ENCODE measurements at places on chromosomes 1 and 21.

DNA sequence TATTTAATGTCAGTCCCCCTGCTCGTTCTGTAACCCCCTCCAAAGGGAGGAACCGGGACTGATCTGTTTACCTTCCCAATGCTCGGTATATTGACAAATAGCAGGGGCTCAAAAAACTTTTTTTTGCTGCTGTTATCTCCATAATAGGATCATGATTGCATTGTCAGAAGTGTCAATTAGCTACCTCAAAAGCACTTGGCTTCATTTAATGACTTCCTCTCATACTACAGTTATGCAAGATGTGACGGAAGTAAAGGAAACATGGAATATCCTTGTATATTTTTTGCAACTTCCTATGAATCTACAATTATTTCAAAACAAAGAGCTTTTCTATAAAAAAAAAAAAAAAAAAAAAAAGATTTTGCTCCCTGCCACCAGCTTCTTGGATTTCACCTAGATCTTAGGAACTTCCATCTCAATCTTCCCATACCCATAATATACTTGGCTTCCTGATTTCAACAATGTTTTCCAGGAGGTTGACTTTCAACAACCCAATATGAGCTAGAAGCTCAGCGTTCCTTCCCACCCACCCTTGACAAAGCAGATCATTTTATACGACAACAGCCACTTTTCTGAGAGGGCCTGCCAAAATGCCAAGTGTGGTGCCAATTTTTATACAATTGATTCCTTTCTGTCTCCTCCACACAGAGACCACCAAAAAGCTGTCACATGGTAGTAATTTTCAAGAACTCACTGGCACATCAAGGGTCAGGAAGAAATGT is 71.7 kb downstream of the SETD4 start:
- DNase-seq = no peak

DNA sequence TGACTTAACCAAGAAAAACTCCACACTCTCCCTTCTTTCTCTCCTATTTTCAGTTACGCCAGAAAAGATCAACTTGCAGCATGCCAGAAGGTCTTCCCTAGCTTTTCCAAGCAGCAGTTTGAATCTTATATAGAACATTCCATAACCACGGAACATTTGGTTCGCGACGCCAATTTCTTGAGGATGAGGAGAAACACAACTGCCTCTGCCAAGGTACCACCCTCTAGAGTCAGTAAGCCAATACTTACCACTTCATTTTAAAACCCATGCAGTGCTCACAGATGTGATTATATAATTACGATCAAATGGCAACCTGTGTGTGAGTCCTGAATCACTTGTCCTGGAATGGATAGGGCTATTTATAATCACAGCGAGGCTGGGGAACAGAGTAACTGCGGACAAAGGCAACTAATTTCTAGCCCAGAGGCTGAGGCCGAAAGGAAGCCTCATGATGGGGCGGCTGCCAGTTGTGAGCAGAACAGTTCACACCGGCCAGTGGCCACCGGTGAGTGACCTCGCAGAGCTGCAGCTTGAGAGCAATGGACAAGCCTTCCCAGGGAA is 43.2 kb upstream of the BACE2 start:
- DNase-seq = no peak

DNA sequence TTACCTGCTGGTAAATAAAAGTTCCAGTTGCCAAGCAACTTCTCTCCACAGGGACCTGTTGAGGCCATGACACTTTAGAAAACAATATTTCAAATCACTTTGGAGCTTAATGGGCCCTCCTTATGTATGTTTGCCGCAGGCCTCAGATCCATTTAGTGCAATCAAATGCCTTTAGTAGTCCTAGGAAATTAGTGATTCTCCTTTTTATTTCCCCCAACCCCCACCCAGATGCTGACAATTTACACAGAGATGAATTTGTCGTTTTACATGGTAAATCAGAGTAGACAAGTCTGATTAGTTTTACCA is 83.6 kb downstream of the CLIC4 start:
- DNase-seq = no peak

DNA sequence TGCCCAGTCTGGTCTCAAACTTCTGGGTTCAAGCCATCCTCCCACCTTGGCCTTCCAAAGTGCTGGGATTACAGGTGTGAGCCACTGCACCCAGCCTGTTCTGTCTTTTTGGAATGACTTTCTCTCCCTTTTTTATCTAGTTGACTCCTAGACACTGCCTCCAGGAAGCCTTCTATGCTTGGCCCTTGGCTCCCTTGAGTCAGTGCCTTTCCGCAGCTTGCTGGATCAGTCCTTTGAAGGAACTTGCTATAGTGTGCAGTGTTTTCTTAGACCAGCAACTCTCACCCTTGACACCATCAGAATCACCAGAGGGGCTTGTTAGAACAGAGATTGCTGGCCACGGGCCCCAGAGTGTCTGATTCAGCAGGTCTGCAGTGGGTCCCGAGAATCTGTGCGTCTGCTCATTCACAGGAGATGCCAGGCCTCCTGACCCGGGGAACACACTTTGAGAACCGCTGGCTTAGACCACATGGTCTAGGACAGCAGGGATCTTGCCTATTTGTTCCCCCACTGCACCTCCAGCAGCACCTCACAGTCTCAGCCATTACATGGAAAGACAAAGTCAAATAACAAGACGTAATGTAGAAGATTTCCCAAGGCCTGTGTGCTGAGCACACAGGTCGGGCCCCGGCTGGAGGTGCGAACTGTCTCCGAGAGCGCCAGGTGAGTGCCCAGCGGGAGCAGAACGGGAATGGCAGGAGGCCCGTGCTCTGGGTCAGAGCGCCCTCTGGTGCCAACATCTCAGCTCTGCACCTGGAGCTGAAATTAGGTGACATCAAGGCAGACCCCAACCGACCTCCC is 27.4 kb upstream of the CTPS1 start:
- peak; percentile 60 for DNase-seq

GRCh38 chr1:57832612-57833011 is 408.8 kb upstream of the DAB1 start:
- no peak for DNase-seq

DNA sequence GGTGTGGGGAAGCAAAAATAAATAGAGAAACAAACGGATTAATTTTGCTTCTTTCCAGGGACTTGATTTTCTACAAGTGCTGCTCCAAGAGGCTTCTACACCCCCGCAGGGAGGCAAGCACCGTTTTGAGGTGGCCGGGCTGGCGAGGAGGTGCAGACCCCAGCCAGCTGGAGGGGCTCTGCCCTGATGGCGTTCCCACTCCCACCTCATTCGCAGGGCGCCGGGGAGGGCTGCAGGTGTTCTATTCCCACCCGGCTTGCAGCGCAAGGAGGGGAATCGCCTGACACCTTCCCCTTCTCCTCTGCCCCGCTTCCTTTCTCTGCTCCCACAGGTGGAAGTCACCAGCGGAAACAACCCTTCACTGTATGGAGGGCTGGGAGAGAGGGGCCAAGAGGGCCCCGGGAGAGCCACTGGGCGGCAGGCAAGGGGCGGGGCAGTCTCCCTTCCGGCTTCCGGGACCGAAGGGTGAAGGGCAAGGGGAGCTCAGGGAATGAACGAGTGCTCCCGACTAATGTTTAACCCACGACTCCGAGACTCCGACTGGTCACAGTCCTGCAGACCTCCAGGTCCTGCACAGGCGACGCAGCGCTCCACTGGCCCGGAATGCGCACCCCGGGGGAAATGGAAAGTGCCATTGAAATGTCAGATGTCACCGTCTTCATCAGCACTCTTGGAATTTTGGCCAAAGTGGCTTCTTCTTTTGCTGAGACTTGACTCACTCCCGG is 29.1 kb downstream of the TEX35 start:
- peak; percentile 49 for DNase-seq

DNA sequence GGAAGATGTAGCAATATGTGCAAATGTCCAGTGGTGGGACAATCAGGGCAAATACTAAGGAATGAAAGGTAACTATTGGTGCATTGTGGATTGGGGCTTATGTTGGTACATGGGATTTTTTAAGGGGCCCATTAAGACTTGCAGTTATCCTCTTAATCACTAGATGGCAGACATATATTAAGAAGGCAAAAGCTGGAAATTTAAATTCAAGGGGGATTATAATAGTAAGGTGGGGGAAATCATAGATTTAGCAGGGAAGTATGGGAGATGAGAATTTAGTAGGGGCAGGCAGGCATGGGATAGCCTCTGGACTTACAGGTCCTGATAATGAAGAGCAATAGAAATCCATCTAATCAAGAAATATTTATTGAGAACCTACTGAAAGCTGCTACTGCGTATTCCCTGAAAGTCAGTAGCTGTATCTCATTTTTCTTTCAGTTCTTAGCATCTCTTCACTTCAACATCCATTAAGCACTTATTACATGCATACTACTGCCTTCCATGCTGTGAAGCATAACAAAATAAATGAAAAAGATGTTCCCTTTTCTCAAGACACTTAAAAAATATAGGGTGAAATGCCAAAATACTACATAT is 251.8 kb downstream of the CRB1 start:
- no peak for DNase-seq

- no peak for DNase-seq
Measured at GRCh38 chr1:7104339-7104738, 319.1 kb downstream of the CAMTA1 start.

- DNase-seq = no peak
Measured at GRCh38 chr1:47471163-47471562, 33.3 kb downstream of the FOXD2 start.

DNA sequence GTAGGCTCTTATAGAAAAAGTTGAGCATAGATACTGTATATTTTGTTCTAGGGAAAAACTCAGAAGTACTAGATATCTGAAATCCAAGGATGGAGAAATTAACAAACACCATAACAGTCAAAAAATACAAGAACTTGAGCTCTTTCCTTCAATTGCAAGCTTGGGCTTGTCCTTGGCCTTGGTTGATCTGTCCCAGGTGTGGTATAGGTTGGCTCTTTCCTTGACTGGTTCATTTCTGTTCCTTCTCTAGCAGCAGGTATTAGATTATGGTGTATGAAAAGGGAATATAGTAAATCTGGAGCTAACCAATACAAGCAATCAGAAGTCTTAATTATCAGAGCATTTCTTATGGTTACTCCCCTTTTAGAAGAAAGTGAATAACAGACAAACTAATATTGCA is 198.6 kb downstream of the GPATCH2 start:
- no peak for DNase-seq

DNA sequence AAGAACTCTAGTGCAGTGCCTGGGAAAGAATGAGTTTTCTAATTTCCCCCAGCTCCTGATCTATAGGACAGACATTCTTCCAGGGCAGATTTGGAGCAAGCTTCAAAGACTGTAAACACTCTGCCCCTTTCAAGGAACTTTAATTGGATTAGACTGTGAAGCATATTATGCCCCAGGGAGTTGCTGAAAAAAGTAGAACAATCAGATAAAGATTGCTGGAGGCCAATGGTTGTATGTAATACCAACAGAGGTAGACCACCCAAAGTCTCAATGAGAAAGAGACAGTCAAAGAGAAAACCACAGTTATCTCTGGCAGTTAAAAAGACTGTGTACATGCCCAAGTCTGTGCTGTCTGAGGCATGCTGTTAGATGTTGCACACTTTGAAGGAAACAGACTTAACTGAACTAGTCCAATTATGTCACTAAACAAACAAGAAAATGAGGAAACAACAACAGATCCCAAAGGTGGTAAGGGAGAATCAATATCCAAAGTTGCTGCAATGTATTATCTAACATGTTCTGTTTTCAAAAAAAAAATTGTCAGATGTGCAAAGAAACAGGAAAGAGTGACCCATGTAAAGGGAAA is 24.4 kb downstream of the C4BPA start:
- no peak for DNase-seq

DNA sequence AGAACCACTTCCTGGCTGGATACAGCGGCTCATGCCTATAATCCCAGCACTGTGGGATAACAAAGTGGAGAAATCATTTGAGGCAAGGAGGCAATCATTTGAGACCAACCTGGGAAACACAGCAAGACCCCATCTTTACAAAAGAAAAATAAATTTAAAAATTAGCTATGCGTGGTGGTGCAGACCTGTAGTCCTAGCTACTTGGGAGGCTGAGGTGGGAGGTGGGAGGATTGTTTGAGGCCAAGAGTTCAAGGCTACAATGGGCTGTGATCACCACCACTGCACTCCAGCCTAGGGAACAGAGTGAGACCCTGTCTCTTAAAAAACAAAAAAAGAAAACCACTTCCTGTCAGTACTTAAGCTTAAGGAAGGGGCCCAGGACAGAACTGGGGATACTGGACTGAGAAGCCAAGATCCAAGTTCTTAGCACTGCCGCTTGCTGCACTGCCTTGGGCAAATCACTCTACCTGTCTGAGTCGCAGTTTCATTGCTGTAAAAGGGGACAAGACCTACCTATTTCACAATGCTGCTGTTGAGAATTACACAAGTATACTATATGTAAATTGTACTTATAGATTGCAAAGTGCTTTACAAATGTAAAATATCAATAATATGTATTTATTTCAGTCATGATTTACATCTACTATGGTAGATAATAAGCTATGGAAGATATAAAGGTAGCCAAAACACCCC is 154.9 kb downstream of the RERE start:
- DNase-seq = no peak

- no peak for DNase-seq
Measured at GRCh38 chr1:84143796-84144565, at the start of gene PRKACB. Gene PRKACB (plus strand): TSS chr1:84144271. CDS start chr1:84144362, 91 bp downstream.

DNA sequence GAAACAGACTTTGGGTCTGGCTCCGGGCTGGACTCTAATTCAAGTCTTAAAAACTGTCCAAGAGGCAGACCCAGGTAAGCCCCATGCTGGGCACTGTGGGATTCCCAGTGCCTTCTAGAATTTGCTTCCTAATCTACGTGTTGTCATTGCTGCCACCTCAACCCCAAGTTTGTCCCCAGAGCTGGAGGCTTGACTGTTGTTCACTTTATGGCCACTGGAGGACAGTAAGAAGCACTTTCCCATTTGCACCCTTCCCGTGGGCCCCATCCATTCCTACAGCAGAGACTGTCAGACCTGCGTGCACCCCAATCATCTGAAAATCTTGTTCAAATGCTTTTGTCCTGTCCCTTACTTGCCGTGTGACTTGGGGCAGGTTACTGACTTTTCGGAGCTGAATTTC is 29.4 kb upstream of the VASH2 start:
- DNase-seq = no peak

DNA sequence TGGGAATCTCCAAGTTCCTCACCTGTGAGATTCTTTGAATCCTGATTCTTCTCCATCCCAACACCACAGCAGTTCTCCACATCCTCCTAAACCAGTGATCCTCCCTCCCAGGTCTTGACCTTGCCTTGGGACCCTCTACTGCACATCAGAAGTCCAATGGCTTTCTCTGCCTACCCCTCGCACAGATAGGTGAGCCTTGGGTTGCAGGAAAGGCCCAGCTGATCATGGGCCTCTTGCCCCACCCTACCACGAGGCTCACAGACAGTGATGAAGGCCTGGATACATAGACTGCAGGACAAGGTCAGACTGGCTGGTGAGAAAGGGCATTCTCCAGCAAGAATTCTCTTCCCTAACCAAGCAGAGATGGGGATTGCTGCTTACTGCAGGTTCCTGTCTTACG is 825 bp downstream of the FABP3 start:
- no peak for DNase-seq

DNA sequence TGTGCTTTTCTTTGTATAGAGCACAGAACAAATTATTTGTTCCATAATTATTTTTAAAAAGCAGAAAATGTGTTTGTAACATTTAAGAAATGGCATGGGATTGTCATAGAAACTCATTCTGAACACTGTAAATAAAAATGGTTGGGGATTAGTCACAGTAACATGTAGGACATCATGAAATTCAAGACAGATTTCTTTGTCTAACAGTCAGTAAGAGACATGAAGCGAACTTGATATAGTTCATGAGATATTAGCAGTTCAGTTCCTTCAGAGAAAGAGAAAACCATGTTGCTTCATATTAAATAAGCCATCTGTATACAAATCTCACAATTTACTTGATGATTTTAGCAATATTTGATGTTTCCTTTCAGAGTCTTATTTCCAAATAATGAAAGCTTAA is 19.7 kb downstream of the NFIA start:
- no peak for DNase-seq

GRCh38 chr1:205338011-205338410 is 16.5 kb upstream of the NUAK2 start:
- no peak for DNase-seq
